ENCODE measurements at places on chromosomes 5 and 9. TPM values are rescaled to one million over a fixed set of nuclear protein-coding genes. Genes with fewer than 3 reads are reported as not detected.

CDKN2A gene
- total RNA-seq: 1.5 TPM

WDR38 gene
- 4.1 TPM for total RNA-seq

STPG3 gene
- not detected for total RNA-seq

SLC6A19 gene
- total RNA-seq: not detected

GRCh38 chr9:96655198-96655851 lies at the start of gene PRXL2C:
PRXL2C (minus strand) TSS chr9:96655317; CDS start chr9:96655281, 36 bp downstream.
- peak; percentile 90 for DNase-seq
- peaks cover 7% of the 10 kb centered on the region for H3K36me3 ChIP-seq
- H3K27me3 ChIP-seq: no peaks in the 10 kb centered on the region
- H3K27ac ChIP-seq: peak within 1 kb of the TSS; percentile 98

GRCh38 chr9:137044502-137045177 lies 1.3 kb downstream of the NPDC1 start:
- peak; percentile 41 for DNase-seq
- H3K4me3 ChIP-seq: peak overlapping the region; percentile 65
- peaks cover 26% of the 10 kb centered on the region for H3K27me3 ChIP-seq
- H3K4me1 ChIP-seq: peaks cover 60% of the 10 kb centered on the region
- no peaks in the 10 kb centered on the region for H3K36me3 ChIP-seq

DNA sequence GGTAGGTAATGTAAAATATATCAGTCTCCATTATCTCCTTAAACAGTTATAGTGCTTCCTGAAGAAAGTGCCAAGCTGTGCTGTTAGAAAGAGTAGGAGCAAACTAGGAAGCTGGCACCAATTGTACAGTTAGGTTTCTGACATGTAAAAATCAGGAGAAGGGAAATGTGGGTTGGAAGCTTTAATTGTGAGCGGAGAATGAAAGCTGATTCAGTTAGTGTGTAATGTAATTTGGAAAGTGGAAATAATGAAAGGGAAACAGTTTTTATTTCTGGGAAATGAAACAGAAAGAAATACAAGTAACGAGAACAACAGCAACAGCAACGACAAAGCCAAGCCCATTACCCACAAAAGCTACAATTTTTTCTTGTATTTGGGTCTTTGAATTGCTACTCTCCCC lies 48.8 kb upstream of the JAK2 start:
- H3K4me1 ChIP-seq: peaks cover 40% of the 10 kb centered on the region
- H3K4me3 ChIP-seq: no peak overlapping the region
- DNase-seq: no peak
- H3K36me3 ChIP-seq: no peaks in the 10 kb centered on the region

DNA sequence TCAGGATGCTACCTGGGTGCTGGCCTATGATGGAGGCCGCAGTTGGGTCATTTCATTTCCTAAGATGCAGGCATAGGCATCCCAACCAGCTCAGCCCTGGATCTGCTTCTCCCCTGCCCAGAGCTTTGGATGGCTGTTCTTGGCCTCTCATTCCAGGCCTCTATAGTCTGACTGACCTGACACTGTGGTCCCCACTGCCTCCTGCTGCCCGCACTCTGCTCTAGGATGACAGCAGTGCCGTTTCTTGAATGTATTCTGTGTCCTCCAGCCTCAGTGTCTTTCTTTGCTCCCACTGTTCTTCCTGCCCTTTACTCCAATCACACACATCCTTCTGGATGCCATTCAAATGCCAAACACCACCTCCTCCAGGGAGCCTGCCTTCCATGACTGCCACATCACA lies 235.7 kb downstream of the HSPA4 start:
- H3K36me3 ChIP-seq: no peaks in the 10 kb centered on the region
- no peak overlapping the region for H3K4me3 ChIP-seq
- no peaks in the 10 kb centered on the region for H3K27me3 ChIP-seq
- no peak for DNase-seq

- no peak overlapping the region for H3K27ac ChIP-seq
- H3K4me3 ChIP-seq: no peak overlapping the region
- no peaks in the 10 kb centered on the region for H3K27me3 ChIP-seq
- DNase-seq: no peak
These were observed 479.0 kb downstream of the ZSWIM6 start for GRCh38 chr5:61811052-61811451.

DNA sequence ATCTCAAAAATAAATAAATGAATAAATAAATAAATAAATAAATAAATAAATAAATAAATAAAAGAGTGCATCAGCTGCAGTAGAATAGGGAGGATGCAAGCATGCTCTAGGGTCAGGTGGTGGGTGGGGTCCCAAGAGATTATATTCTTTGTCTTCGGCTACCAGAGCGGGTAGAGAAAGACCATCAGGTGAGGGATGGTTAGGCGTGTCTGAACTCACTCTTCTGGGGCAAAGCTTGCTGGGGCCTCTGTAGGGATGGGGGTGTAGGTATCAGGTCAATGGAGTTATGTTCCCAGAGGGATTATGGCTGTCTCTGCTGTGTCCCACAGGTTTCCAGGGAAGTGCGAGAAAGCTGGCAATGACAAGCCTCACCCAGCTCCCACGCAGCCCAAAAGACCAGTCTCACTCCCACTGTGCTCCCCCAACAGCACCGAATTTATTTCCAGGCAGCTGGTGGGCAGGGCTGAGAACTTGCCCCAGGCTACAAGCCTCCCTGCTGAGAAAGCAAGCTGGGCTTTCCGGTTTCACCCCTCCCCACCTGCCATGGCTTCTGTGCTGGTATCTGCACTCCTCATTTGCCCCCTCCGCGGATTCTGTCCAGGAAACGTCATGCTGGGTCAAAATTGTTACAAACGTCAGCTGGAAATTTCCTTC lies 180.8 kb downstream of the LURAP1L start:
- H3K27me3 ChIP-seq: no peaks in the 10 kb centered on the region
- no peak overlapping the region for H3K27ac ChIP-seq
- no peak overlapping the region for H3K4me3 ChIP-seq
- DNase-seq: no peak
- H3K4me1 ChIP-seq: no peaks in the 10 kb centered on the region
- H3K36me3 ChIP-seq: no peaks in the 10 kb centered on the region

DNA sequence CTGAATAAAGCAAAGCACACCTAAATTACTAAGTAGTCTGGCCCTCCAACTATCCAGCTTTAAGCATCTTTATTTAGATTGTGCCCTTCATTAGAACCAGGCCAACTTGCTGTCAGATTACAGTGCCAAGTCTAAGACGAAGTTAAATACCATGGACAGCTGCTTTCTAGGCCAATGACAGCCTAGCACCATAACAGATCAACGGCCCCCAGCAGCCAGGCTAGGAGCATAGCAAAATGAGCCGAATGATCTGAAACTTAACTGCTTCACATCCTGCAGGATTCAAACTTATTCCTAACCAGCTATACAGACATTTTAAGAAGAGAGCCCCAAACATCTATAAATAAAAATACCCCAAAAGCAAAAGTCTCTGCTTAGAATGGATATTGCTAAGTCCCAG lies 6.8 kb downstream of the SLC24A2 start:
- no peak overlapping the region for H3K27ac ChIP-seq
- H3K36me3 ChIP-seq: no peaks in the 10 kb centered on the region
- no peak overlapping the region for H3K4me3 ChIP-seq
- no peak for DNase-seq
- no peaks in the 10 kb centered on the region for H3K27me3 ChIP-seq

- H3K27ac ChIP-seq: no peak overlapping the region
- no peaks in the 10 kb centered on the region for H3K27me3 ChIP-seq
- no peaks in the 10 kb centered on the region for H3K4me1 ChIP-seq
- no peaks in the 10 kb centered on the region for H3K36me3 ChIP-seq
These were observed 20.4 kb downstream of the CCDC192 start for GRCh38 chr5:127723571-127723970.

DNA sequence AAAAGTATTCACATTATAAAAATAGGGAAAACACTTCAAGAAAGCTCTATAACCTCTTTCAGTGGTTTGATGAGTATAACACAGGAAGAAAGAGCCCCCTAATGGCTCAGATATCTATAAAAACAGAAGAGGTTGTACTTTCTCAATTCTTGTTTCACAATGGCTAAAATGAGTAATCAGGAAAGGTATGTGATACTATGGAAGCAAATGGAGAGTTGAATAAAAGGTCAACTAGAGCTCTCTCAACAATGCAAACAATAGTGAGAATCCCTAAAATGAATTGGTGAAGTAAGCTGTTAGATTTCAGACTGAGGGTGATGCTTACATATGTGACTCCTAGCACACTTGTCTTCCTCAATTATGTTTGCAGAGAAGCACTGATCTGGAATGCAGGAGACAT lies 584.6 kb upstream of the CDH18 start:
- no peaks in the 10 kb centered on the region for H3K27me3 ChIP-seq
- no peaks in the 10 kb centered on the region for H3K36me3 ChIP-seq
- no peak overlapping the region for H3K27ac ChIP-seq
- no peaks in the 10 kb centered on the region for H3K4me1 ChIP-seq
- H3K4me3 ChIP-seq: no peak overlapping the region

GRCh38 chr9:114798780-114799427 lies 6.9 kb downstream of the TNFSF15 start:
- DNase-seq: no peak
- H3K4me3 ChIP-seq: no peak overlapping the region
- no peak overlapping the region for H3K27ac ChIP-seq
- H3K27me3 ChIP-seq: no peaks in the 10 kb centered on the region
- H3K4me1 ChIP-seq: peaks cover 7% of the 10 kb centered on the region

GRCh38 chr9:36091026-36091953 lies 45.2 kb upstream of the GLIPR2 start:
- DNase-seq: no peak
- H3K27ac ChIP-seq: no peak overlapping the region
- no peaks in the 10 kb centered on the region for H3K4me1 ChIP-seq
- no peaks in the 10 kb centered on the region for H3K36me3 ChIP-seq

GRCh38 chr5:72644296-72644695 lies 137.1 kb upstream of the ZNF366 start:
- H3K27me3 ChIP-seq: no peaks in the 10 kb centered on the region
- H3K27ac ChIP-seq: no peak overlapping the region

DNA sequence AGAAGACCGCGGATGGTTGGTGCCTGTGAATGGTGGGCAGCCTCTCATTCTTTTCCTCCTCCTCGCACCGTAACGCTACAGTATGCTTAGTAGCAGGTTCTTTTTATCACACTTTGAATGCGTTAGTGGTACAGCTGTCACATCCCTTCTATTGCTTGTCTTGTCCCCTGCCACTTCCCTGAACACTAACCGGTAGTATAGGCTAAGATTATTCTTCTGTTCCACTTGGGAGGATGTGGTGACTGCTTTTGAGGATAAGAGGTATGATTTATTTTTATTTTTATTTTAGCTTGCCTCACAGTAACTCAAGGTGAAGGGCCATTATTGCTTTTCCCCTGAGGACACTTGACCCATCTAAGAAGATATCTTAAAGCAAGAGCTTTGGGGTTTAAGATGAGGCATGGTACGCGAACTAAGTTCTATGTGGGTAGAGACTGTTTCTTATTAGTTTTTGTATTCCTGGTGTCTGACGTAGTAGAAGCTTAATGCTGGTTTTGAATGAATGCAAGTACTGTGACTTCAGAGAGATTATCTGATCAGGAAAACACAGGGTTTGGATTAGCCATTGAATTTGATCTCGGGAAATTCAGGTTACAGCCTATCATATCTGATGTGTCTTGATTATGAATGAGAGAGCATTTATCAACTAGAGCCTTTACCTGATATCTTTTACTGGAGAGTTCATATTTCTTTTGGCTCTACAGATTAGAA lies 951 bp downstream of the UNC13B start:
- H3K27me3 ChIP-seq: no peaks in the 10 kb centered on the region
- peaks cover 8% of the 10 kb centered on the region for H3K4me1 ChIP-seq
- peak overlapping the region; percentile 96 for H3K27ac ChIP-seq
- no peaks in the 10 kb centered on the region for H3K36me3 ChIP-seq
- no peak for DNase-seq
- peak overlapping the region; percentile 87 for H3K4me3 ChIP-seq

GRCh38 chr9:37155601-37156000 lies 35.2 kb downstream of the ZCCHC7 start:
- H3K36me3 ChIP-seq: peaks cover 6% of the 10 kb centered on the region
- H3K4me3 ChIP-seq: no peak overlapping the region
- H3K4me1 ChIP-seq: no peaks in the 10 kb centered on the region
- no peak for DNase-seq
- H3K27me3 ChIP-seq: no peaks in the 10 kb centered on the region
- H3K27ac ChIP-seq: no peak overlapping the region

- DNase-seq: peak; percentile 90
- H3K27ac ChIP-seq: no peak within 1 kb of the TSS
- peak within 1 kb of the TSS; percentile 37 for H3K4me3 ChIP-seq
- no peaks in the 10 kb centered on the region for H3K36me3 ChIP-seq
- H3K27me3 ChIP-seq: no peaks in the 10 kb centered on the region
- peaks cover 13% of the 10 kb centered on the region for H3K4me1 ChIP-seq
These were observed at the start of gene PRRX2 for GRCh38 chr9:129665389-129665775. PRRX2 (plus strand) TSS chr9:129665647; CDS start chr9:129665868, 221 bp downstream.

DNA sequence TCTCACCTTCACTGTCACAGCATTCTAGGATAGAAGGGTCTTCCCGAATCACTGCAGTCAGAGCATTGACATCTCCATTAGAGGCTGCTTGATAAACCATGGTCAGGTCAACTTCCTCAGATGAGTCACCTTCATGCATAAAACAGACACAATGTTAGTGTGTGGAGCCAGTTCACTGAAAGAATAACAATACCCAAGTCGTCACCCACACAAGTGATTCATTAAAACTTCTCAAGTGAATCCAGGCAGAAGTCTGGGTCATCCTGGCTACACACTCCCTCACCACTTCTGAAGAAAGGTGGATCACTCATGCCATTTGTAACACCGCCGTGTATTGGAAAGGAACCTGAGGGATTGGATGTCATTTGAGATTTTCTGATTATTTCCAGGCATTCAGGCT lies 49.6 kb downstream of the ANKRD55 start:
- H3K4me3 ChIP-seq: no peak overlapping the region
- H3K27me3 ChIP-seq: no peaks in the 10 kb centered on the region
- no peaks in the 10 kb centered on the region for H3K4me1 ChIP-seq
- H3K27ac ChIP-seq: no peak overlapping the region
- no peaks in the 10 kb centered on the region for H3K36me3 ChIP-seq

DNA sequence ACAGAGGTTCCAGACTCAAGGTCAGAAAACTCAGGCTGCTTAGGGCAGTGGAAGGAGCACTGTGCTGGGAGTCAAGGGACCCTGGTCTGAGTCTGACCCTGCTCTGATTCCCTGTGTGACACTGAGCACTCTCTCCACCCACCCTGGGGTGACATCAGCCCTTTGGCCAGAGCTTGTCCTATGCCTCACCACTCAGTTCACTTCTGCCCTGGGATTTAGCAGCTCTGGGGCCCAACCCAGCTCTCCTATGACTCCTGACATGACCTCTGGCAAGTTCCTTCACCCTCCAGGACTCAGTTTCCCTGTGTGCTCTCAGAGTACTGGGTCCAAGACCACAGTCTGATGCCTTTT lies 63.9 kb downstream of the FAM114A2 start:
- no peaks in the 10 kb centered on the region for H3K4me1 ChIP-seq
- no peak overlapping the region for H3K4me3 ChIP-seq
- DNase-seq: no peak
- no peak overlapping the region for H3K27ac ChIP-seq

Data from upper lobe of left lung (tissue), 6 donors.